ENCODE measurements at places on chromosomes 3 and 15.

- no peak for DNase-seq
Measured at GRCh38 chr3:29777869-29778268, 497.0 kb downstream of the RBMS3 start.

GRCh38 chr3:126630020-126630419 lies 24.9 kb downstream of the TXNRD3 start:
- DNase-seq = no peak

GRCh38 chr3:20511863-20512505 lies 326.0 kb upstream of the SGO1 start:
- no peak for DNase-seq

GRCh38 chr3:72892870-72893269 lies 5.0 kb downstream of the GXYLT2 start:
- DNase-seq = no peak

- no peak for DNase-seq
Measured at GRCh38 chr15:46714950-46715349, 1002.4 kb upstream of the SEMA6D start.

DNA sequence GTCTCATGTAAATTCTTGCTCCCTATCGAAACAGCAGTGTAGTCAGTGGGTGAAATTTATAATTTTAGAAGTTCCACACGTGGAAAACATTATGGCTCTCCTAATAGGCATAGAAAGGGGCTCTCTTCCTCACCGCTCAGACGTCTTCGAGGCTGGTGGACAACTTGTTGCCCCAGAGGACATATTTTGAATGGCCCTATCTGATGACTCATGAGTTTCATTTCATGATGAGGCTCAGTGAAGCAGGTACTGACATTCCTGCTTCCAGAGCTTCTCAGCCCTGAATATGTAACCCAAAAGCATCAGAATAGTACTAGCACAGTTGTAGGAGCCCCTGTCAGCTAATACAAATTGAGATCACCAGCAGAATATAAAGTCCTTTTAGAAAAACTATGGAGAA lies 117.9 kb downstream of the HERC1 start:
- DNase-seq = no peak

GRCh38 chr3:129313415-129313664 lies 34.7 kb downstream of the HMCES start:
- no peak for DNase-seq

DNA sequence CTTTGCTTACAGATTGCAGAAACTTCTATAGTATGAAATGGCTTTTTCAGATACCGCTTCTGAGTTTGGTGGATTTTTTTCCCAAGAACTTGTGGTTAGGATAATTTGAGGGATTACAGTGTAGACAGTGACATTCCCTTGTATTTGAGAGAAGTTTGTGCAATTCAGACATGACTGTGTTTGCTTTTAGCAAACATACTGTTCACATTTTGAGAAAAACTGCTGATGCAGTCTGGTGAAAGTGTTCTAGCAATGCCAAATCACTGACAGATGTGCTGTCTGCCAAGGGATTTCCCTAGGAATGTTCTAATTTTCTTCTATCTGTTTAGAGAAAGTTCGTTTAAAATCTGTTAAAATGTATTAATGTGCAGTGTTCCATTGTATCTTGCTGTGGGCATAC lies 652.6 kb downstream of the FHIT start:
- DNase-seq = no peak

DNA sequence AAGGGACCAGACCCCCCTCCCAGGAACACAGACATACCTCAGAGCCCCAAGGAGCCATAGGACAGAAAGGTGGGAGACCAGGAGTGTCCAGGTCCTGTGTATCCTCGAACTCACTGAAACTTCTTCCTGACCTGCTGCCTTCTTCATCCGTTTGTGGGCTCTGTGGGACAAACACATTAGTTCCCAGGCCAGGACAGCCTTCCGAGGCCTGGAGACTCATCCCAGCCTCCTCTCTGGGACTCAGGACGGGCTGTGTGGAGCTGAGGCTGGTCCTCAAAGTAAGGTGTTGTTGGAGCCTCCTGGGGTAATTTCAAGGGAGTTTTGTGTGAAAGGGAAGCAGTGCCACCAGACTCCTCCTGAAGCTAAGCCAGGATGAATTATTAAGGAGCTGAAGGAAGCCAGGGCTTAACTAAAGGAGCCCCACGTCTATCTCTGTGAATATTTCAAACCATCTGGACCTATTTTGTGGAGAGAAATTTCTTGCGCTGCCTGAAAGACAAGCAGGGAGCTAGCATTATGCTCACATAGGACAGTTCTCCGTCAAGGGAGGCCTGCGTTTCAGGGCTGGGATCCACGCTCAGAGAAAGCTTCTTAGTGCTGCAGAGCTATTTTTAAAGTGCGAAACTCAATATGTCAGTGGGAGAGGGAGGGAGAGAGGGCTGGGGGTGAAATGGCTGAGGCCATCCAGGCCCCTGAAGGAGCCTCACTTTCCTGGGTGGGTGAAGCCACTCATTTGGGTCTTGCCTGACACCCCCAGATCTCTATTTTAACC lies 29.8 kb upstream of the PLA2G4E start:
- no peak for DNase-seq

DNA sequence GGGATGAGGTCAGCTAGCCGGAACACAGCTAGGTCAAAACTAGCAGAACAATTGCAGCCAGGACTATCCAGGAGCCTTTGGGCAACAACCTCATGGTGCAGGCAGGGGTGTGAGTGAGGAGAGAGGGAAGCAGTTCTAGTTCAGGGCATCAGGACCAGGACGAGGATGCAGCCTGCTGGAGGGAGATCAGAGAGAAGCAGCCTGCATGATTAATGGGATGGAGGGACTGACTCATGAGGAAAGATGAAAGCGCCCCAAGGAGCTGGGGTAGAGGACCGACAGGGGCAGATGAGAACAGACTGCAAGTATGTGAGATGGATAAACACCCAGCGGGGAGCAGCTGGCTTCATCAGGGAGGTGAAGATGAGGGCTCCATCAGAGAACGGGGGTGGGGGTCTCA lies 37.9 kb upstream of the LRTM1 start:
- DNase-seq = no peak

DNA sequence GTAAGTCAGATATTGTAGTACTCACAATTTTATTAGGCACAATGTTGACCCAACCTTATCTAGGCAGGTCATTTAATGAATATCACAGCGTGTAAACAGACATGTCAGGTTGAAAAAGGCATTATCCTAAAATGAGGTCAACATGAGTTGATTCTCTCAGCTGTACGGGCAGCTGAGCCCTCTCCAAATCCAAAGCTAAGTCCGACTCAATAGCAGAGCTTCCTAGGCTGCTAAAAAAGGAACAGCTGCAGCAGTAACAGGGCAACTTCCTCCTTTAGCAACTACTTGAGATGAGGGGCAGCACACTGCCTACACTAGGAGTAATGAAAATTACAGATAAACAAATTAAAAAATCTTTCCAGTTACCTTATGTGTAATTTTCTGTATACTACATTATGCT lies 189.2 kb downstream of the CADM2 start:
- no peak for DNase-seq

- no peak for DNase-seq
Measured at GRCh38 chr3:129261894-129262293, 12.5 kb downstream of the COPG1 start.

GRCh38 chr15:85383470-85384148 lies 3.2 kb downstream of the AKAP13 start:
- no peak for DNase-seq

GRCh38 chr3:154123906-154124305 lies 2.7 kb downstream of the ARHGEF26 start:
- no peak for DNase-seq

DNA sequence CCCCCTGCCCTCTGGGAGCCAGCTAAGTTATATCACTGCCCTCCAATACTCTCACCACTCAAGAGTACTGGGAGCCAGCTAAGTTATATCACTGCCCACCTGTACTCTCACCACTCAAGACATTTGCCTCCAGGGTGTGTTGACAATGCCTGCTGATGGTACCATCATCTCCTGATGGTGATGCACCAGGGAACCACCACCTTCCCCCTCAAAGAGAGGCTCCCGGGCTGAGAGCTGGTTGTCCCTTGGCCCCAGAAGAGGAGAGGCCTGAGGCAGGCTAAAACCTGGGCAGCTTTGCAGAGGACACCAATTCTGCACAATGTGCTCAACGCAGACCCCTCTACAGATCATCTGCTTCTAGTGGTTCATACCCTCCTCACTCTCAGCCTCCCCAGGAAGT lies 7.5 kb upstream of the HAPLN3 start:
- no peak for DNase-seq

- DNase-seq = no peak
Measured at GRCh38 chr15:101499863-101500713, 10.6 kb upstream of the PCSK6 start.

DNA sequence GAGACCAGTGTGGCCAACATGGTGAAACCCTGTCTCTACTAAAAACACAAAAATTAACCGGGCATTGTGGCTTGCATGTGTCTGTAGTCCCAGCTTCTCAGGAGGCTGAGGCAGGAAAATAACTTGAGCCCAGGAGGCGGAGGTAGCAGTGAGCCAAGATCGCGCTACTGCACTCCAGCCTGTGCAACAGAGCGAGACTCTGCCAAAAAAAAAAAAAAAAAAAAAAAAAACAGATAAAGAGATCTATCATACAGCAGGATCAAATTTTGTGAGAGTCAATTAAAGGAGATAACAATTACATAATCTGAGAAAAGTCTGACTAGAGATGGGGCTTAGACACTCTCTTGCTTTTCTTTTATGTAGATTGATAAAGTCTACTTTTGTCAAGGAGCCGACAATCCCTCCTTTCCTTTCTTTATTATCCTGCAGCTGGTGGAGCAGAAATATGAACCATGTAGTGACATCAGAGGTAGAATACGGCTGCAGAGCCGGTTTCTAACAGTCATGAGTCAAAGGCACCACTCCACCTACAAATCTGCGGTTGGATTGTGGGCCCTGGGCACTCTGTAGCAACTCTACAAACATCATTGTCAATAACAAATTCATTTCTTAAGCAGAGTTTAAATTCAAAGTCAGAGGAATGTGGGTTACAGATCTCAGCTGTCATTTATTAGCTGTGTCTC lies 9.0 kb downstream of the C2CD4A start:
- DNase-seq = no peak

- DNase-seq = no peak
Measured at GRCh38 chr3:152811974-152812760, 22.8 kb upstream of the P2RY1 start.

DNA sequence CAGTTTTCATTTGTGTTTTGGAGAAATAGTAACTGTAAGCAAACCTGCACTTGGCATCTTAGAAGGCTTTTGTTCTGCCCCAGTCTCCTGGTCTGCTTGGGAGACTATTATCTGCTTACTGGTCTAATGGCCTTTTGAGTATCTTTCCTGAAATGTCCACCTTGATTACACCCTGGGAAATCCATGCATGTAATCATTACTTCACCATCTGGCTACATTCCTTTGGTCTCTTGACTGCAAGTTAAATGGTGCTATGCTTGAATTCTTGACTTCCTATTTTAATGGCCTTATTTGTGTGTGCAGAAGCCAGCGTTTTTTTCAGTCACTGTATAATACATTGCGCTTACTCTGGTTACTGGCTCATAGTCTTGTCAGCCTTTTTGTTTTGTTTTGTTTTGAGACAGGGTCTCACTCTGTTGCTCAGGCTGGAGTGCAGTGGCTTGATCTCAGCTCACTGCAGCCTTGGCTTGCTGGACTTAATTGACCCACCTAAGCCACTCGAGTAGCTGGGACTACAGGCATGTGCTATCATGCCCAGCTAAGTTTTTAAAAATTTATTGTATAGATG lies 30.0 kb downstream of the CHD2 start:
- DNase-seq = no peak

GRCh38 chr3:79047581-79047980 lies 720.2 kb downstream of the ROBO1 start:
- DNase-seq = no peak

GRCh38 chr3:170790647-170791046 lies 79.3 kb downstream of the RPL22L1 start:
- no peak for DNase-seq

- DNase-seq = no peak
Measured at GRCh38 chr3:135982922-135983581, 17.5 kb downstream of the PPP2R3A start.

DNA sequence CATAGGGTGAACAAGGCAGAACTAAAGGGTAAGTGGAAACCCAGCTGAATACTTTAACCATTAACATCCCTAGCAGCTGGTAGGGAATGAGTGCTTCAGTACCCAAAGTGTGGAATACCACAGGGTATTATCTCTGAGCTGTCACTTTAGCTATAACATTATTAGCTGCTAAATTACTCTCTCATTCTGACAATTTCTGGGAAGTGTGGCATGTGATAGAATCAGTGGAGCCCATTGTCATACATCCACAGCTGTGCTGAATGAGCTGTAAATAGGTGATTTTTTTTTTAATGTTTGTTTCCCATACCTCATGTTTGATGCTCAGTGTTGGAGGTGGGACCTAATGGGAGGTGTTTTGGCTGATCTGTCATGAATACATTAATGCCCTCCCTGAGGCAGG lies 894.3 kb downstream of the DIPK2A start:
- DNase-seq = no peak

- no peak for DNase-seq
Measured at GRCh38 chr15:52786436-52787122, 3.6 kb downstream of the ONECUT1 start.

- DNase-seq = no peak
Measured at GRCh38 chr3:4986175-4986781, 7.0 kb downstream of the BHLHE40 start.

GRCh38 chr15:92800013-92800412 lies 100.1 kb upstream of the CHD2 start:
- DNase-seq = no peak

DNA sequence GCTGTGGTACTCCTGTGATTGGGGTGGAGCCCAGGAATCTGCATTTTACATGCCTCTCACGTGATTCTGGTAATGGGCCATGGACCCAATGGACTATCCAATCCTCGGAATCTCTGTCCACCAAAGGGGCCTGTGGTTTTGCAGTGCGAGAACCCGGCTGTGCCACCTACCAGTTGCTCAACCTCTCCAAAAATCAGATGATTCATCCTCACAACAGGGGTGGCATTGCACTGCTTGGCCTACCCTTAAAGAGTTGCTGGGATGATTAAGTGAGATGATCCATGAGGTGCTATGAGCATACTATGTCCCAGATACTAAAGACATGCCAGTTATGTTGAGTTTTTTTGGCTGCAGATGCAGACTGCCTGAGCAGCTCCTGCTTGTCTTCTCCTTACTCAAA lies 5.1 kb downstream of the ANP32A start:
- DNase-seq = no peak

Measured in stimulated activated CD8-positive, alpha-beta memory T cell treated with anti-CD3 and anti-CD28 coated beads, Interleukin-2, amount 100 ng/mL, for 48 hours (primary cell).